ENCODE measurements at places on chromosomes 6 and 20.

- no peak for DNase-seq
Observed at GRCh38 chr6:56815436-56815835, 139.5 kb upstream of the BEND6 start.

DNA sequence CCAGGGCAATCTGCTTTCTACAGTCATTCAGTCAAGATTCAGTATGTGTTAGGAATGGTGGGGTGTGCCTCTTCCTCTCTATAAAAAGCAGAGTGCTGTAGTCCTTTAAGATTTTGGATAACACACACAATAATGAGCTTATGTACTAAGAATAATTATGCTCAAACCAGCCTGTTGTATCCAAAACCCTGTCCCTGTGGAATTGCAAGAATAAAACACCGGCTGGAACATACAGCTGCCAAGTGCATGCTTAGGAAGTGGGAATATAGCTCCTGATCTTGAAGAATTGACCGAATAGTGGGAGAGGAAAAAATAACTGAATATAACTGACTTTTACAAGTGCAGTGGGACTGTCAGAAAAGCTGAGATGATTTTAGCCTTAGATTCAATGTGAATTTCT, 979 bp upstream of the MOCS1 start:
- no peak for DNase-seq

- DNase-seq = no peak
Observed at GRCh38 chr6:91079969-91080368, 493.1 kb upstream of the MAP3K7 start.

- DNase-seq = no peak
Observed at GRCh38 chr20:15061061-15061430, 723.6 kb upstream of the FLRT3 start.

DNA sequence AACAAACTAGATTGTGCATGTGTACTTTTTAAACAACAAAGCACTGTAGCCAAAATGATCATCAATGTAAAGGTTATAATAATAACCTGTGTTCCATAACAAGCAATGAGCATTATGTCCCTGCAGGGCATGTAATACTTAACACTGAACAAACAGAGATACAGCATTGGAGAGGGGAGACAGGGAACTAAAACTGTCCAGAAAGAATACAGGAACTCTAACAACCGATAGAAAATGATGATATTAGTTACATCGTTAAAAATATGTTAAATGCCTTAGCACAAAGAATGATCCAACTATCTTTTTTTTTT, 80.5 kb downstream of the COL9A1 start:
- no peak for DNase-seq

- peak; percentile 81 for DNase-seq
Observed at GRCh38 chr20:35447082-35447789, 8.2 kb upstream of the CEP250 start.

GRCh38 chr20:10605547-10606195, 68.1 kb downstream of the JAG1 start:
- DNase-seq = no peak

DNA sequence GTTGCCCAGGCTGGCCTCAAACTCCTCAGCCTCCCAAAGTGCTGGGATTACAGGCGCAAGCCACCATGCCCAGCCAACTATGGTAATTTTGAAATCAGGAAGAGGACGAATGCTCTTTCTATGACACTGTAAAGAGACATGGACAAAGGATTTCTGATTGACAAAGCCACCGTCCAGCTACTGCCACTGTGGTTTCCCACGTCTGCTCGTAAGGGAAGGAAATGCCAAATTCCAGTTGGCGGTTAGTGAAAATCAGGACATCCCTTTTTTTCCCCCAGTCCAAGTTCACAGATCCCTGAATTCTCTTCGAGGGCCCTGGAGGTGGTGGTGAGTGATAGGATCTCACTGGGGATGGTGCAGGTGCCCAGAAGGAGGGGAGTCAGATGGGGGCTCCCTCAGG, 31.2 kb downstream of the SNAI1 start:
- no peak for DNase-seq

- no peak for DNase-seq
Observed at GRCh38 chr6:79261666-79262065, 27.2 kb upstream of the HMGN3 start.

GRCh38 chr6:44976677-44977641, 351.2 kb upstream of the RUNX2 start:
- no peak for DNase-seq

GRCh38 chr6:12577124-12577850, 139.3 kb upstream of the PHACTR1 start:
- no peak for DNase-seq

- no peak for DNase-seq
Observed at GRCh38 chr6:106318851-106319250, 6.7 kb downstream of the ATG5 start.

GRCh38 chr6:159217595-159218275, 48.5 kb downstream of the FNDC1 start:
- no peak for DNase-seq

- no peak for DNase-seq
Observed at GRCh38 chr6:68901044-68901443, 266.0 kb downstream of the ADGRB3 start.

DNA sequence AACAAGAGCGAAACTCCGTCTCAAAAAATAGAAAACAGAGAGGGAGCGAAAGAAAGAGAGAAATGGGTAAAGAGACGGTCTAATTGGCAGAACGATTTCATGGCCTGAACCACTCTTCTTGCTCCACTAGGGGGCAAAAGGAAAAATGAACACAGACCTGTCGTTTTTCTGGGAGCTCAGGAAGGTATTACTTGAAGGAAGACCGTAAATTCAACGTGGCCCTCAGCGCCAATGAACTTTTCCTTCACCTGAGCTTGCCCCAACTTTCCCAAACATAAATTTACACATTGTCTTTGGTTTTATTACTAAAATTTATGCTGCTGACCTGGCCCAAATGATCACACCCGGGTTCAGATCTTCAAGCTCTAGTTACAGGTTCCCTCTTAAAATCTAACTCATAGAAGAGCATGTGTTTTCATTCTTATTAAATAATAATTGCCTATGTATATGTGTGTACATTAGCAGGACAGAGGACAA, 67.3 kb downstream of the ATP9A start:
- no peak for DNase-seq

- DNase-seq = no peak
Observed at GRCh38 chr20:44633872-44634600, 17.5 kb downstream of the ADA start.

DNA sequence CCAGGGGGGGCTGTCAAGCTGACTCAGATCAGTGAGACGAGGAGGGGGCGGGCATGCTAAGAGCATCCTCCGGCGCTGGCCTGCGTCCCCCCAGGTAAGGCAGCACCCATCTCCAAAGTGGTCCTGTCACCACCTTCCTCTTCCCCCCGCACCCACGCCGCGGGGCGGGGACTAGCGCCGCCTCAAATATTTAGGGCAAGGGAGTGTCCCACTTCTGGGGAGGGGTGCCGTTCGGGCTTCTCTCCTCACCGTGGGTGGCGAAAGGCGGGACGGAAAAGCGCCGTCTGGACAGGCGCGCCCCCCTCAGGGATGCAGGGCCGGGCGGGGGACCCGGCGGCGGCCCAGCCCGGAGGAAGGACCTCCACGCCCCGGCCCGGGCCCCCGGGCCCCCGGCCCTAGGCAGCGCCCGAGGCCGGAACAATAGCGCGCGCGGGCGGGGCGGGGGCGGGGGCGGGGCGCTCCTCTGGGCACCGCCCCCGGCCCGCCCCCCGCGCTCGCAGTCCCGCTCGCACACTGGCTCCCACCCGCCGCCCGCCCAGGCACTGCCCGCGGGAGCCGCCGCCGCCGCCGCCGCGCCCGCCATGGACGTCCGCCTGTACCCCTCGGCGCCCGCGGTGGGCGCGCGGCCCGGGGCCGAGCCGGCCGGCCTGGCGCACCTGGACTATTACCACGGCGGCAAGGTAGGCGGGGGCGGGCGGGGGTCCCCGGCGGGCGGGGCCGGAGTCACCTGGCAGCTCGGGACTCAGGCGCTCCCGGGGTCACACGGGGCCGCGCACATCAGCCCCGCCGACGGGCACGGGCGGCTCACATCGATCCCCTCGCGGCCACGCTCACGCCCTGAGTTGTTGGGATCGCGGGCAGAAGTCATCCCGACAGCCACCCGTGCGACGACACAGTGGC, at the start of gene TOX2:
TOX2 (plus strand) TSS at position 542 of the 900 bp plus-strand sequence; CDS start at position 582, 40 bp downstream.
- DNase-seq = peak; percentile 15

GRCh38 chr20:611047-611842, 1.1 kb upstream of the TCF15 start:
- no peak for DNase-seq

- no peak for DNase-seq
Observed at GRCh38 chr6:16524380-16524707, 236.9 kb downstream of the ATXN1 start.

DNA sequence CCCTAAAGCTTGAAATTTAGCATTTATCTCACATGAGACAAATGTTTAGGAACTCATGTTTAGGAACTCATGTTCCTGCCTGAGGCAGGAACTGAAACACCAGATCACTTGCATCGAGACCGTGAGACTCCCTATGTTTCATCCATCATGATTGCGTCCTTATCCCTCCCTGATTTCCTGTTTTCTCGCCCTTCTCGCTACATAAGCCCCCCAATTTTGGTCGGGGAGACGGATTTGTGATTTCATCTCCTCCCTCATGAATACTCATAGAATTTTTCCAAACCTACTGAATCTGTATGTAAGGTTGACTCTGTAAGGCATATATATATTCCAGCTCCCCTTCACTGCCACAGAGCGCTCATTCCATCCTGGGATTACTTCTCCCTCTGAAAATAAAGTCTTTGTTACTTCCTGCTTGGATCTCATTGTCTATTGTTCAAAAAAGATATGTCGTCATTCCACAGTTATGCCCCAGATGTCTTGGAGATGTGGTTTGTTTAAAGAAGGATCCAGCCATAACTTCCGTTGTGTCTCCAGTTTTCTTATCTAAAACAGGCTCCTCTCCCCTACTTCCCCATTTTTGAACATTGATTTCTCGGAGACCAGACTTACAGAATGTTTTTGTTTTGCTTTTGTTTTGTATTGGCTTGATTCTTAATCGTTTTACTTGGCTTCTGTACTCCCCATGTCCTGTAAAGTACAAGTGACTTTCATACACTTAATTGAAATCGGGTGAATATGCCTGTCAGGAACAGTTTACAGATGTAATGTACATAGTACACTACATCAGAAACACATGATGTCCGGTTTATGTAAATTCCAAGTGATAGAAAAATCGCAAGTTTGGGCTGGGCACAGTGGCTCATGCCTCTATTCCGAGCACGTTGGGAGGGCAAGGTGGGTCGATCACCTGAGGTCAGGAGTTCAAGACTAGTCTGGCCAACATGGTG, 118.7 kb downstream of the HFE start:
- no peak for DNase-seq

GRCh38 chr20:3543901-3544507, 73.2 kb downstream of the ATRN start:
- DNase-seq = no peak

DNA sequence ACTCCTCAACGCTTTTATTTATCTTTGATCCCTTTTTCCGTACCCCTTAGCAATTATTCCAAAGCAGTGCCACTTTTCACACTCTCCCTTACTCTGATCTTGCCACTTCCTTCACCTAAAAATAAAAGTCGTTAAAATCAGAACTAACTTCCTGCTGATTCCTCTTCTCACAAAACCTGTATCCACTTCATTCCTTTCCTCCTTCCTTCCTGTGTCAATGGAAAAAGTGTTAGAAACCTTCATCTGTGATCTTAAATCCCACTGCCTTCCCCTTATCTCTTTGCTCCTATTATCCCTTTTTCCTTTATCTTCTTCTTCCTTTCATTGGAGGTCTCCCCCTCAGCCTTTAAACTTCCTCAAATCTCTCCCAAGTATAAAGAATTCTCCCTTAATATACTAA, 49.2 kb downstream of the GOPC start:
- no peak for DNase-seq

GRCh38 chr6:79872303-79872702, 75.0 kb downstream of the ELOVL4 start:
- no peak for DNase-seq

GRCh38 chr6:73145690-73146089, 79.6 kb downstream of the KHDC1L start:
- no peak for DNase-seq

- DNase-seq = no peak
Observed at GRCh38 chr6:158160932-158161539, 7.0 kb downstream of the SERAC1 start.

DNA sequence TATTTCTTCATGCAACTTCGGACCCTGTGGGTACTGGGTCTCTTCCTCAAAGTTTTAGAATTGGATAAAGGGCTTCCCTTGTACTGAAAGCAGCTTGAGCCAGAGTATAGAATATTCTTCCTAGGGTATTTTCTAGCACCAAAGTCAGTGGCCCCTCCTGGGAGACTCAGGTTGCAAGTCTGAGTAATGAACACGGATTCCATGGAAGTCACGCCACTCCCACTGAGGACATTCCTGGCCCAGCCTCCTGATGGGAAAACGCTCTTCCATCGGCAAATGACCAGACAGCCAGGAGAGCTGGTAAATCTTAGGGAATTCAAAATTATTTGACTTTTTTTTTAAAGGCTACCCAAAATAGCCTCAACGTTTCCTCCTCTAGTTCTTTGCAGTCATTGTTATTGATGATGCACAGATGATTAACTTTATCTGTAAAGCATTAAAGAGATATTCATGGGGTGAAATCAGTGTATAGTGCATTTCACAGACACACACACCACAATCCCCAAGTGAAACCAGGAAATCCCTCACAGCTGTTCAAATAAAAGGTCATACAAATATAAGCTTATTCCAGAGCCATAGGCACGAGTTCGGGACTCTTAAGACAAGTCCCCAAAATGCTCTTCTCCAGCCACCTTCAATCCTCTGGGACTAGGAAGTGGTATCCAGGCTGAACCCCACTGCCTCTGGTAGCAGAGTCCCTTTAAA, 248.8 kb downstream of the SOD2 start:
- no peak for DNase-seq

DNA sequence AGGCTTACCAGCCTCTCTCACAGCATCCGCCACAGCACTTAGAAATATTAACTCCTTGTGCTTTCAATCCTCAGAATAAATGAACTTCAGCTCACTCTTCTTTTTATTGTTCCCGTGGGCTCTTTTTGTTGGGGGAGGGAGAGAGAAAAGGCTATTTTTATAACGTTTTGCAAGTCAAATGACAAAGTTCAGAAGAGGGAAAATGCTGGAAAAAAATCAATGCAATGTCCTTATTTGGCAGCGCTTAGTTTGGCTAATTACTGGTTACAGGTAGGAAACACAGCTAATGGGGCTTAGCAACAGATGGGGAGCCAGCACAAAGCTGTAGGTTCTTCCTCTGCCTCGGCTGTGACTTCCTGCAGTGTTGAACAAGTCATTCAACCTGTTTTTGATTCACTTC, 1067.0 kb upstream of the MAP3K7 start:
- no peak for DNase-seq

GRCh38 chr6:152471456-152472265, 165.5 kb downstream of the SYNE1 start:
- DNase-seq = no peak

Measured in stimulated activated CD4-positive, alpha-beta T cell treated with anti-CD3 and anti-CD28 coated beads, Interleukin-15, amount 100 ng/mL, for 1 hour (primary cell).